ENCODE measurements at places on chromosomes 7 and 10.
A peak's percentile ranks its signal among the peaks of the same experiment; 100 is the strongest.

DNA sequence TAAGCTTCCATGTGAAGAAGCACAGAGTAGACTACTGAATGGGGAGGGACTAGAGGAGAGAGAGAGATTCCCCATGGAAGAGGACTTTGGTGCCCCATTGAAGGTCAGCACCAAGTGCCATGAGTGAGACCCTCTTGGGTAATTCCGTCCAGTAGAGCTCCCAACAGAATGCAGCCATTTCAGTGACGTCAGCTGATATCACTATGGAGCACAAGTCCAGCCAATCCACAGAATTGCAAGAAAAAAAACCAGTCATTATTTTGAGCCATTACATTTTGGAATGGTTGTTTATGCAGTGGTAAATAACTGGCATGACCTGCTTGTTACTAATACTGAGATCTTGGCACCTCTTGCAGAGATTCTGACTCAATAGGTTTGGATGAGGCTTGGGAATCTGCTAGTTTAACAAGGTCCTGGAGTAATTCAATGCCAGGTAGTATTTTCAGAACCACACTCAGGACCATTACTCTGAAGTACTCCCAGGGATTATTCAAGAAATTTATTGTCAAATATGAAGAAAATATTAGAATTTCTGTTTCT lies 52.6 kb upstream of the SP8 start:
- no peak for DNase-seq

DNA sequence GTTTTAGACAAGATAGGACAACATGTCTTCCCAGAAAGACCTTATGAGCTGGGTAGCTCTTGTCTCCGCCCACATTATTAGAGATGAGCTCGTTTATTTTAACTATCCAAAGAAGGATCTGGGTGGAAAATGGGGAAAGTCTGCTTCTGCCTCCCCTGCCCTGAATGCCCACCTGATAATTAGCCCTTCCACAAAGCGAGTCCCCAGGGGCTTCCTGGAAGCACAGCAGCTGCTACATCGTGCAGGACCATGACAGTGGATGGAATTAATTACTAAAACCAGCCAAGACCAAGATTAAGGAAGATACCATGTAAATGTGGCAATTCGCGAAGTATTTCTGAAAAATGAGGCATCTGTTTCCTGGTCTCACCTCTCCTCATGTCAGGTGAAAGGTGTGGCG lies 374.4 kb downstream of the PAXIP1 start:
- peak; percentile 23 for DNase-seq

DNA sequence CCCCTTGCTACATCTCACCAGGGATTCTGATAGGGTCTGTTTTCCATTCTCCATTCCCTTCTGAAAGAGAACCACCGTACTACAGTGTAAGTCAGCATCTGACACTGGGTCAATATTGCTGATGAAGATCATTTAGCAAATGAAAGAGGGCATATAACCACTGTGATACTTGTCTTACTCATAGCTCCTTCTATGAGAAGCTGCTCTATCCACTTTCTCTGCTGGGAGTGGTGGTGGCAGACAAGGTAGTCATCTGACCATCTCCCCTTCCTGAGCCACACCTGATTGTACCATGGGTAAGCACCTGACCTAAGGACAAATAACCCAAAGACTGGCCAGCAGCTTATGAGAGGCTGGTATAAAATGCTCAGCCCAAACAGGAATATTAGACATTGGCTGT lies 220.4 kb downstream of the DOCK4 start:
- DNase-seq = no peak

- no peak for DNase-seq
Measured at GRCh38 chr7:889391-889790, 13.0 kb downstream of the GET4 start.

GRCh38 chr10:30687698-30688213 lies 58.2 kb upstream of the LYZL2 start:
- DNase-seq = peak; percentile 60

DNA sequence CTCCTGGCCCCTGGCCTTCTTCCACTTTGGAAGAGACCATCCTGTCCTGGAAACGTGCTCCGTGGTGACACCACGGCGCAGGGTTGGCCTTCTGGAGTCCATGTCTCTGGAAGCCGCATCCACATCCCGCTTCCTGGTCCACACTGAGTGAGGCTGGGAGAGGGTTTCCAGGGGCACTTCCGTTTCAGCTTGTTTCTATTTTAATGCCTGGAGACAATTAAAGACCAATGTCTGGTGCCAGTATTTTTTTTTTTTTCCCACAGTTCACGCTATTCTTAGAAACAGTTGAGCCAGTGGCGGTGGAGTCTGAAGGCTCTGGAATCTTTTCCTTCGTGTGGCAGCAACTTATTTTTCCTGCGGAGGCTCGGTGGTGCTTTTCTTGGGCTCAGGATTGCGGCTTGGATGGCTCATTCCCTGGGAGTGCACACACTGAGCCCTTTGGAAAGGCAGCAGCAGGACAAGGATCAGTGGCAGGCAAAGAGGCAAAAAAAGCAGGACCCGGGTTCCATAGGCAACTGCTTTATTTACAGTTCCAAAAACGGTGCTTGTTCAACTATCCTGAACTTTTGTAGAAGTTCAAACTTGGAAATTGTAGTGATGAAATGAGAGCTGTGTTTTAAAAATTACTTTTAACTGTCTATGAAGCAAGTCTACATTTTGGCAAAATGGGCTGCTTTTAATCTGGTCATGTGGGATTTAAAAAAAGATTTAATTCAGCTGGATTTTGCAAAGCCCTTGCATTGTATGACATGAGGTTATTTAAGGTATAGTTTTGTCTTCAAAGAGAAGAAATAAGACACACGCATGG lies 202.8 kb downstream of the BAMBI start:
- no peak for DNase-seq

DNA sequence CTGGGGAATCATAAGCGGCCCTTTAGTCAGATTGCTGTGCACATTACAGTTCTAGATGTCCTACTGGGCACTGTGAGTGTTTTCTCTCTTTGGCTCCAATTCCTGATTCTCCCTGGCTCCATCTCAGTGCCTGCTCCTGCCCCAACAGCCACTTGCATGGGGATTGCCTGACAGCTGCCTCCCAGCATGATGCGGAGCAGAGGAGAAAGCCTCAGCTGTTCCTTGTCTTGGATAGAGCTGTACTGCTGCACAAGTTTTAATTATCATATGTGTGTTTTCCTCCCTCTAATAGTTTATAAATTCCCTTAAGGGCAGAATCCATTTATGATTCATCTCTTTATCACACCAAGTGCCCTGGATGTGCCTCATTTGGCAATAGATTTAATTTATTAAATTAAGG lies 285.8 kb upstream of the COBL start:
- DNase-seq = no peak

DNA sequence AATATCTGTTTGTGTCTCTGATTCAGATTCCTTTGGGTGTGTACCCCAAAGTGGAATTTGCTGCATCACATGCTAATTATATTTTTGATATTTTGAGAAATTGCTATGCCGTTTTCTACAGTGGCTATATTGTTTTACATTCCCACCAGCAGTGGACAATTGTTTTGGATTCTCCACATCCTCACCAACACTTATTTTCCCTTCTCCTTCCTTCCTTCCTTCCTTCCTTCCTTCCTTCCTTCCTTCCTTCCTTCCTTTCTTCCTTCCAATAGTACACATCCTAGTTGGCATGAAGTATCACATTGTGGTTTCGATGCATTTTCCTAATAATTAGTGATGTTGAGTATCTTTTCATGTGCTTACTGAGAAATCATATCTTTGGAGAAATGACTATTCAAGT lies 535.5 kb downstream of the SH2D4B start:
- no peak for DNase-seq

DNA sequence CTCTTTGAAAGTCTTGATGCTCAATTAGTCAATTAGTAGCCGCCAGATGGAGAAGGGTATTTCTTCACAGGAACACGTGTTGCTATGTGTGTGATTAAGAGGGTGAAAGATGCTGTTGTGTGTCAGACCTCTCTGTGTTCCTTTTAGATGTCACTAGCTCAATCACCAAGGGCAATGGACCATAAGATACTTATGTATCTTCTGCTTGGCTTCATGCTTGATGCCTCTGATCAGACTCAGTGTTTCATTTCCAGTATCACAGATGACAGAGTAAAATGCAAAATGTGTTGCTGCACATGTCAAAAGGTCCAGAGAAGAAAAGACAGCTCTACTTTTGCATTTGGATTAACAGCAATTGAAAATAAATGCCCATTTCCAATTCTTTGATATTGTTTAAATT lies 865.9 kb downstream of the CNTNAP2 start:
- no peak for DNase-seq

DNA sequence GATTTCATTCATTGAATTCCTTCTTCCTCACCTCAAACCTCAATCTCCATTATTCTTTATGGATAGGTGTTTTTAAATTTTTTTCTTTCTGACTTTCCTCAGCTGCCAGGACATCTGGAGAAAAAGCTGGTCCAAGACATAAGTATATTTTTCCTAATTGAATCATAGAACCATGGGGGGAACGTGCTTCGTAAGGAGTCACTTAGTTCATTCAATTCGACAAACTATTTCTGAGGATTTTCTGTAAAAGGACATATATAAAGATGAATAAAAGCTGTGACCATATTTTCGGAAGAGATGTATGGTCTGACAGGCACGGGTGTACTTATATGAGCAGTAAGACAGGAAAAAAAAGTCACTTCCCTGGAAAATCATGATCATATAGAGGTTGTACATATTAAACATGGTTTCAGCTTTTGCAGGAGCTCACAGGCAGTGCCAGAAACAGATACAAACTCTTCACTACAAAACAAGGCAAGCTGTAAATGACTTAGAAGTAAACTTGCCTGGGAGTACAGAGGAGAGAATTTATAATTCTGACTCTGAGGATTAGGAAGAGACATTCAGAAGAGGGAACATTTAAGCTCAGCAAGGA lies 88.2 kb upstream of the EGR2 start:
- no peak for DNase-seq

DNA sequence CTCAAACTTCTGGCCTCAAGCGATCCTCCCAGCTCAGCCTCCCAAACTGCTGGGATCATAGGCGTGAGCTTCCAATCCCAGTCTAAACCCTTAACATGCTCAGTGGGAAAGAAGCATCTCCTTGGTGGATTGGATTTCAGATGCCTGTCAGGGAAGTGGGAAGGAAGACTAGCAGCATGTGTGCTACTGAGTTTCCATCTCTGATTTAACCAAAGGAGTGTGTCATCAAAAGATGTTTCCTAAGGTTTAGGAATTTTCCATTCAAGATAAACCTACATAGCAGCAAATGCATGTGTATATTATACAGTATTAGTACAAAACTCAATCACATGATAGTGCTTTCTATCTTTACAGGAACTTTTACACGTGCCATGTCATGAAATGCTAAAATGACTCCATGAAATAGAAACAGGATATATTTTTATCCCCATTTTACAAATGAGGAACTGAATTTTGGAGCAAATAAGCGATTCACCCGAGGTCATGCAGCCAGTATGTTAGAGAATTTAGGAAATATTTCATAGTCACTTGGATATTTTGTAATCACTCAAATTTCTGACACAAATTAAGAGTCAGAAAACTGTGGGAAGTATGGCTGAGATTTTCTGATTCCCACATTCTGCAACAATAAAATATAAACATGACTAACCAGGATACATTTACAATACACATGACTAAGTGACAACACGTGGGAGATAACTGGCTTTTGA lies 11.4 kb upstream of the TMEM26 start:
- no peak for DNase-seq

DNA sequence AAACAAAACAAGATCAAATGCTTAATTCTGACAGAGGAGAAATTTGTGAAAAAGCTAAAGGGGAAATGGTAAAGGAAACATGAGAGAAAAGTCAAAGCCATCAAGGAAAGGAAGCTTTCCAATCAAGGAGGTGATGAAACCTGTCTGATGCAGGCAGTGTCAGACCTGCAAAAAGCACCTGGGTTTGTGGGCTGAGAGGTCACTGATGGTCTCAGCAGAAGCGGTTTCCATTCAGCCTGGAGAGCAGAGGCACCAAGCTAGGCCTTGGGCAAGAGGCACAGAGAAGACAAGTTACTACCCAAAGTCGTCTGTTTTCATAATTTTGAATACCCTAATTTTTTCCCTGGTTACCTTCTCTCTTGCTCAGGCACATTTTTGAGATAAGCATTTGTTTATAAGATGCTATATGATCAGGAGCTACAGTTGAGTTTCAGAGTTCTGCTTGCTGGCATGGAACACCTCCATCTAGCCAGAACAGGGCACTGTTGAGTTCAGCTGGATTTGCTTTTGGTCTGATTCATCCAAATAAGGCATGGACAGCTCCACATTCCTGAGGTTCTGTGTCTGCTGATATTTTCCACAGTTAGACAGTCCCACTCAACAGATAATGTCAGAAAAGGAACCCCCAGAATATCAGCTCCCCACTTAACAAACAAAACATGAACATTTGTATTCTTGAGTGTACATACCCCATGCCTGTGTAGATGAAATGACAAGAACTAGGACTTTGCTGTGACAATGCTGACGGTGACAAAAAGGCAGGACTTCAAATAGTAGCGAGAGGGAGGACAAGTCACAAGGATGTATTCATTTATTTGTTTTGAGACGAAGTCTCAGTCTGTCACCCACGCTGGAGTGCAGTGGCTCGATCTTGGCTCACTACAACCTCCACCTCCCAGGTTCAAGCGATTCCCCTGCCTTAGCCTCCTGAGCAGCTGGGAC lies 4.9 kb upstream of the PPIA start:
- DNase-seq = no peak

- DNase-seq = no peak
Measured at GRCh38 chr10:15122477-15123030, 25.4 kb downstream of the RPP38 start.

GRCh38 chr10:113099431-113100183 lies 149.6 kb downstream of the TCF7L2 start:
- peak; percentile 58 for DNase-seq

DNA sequence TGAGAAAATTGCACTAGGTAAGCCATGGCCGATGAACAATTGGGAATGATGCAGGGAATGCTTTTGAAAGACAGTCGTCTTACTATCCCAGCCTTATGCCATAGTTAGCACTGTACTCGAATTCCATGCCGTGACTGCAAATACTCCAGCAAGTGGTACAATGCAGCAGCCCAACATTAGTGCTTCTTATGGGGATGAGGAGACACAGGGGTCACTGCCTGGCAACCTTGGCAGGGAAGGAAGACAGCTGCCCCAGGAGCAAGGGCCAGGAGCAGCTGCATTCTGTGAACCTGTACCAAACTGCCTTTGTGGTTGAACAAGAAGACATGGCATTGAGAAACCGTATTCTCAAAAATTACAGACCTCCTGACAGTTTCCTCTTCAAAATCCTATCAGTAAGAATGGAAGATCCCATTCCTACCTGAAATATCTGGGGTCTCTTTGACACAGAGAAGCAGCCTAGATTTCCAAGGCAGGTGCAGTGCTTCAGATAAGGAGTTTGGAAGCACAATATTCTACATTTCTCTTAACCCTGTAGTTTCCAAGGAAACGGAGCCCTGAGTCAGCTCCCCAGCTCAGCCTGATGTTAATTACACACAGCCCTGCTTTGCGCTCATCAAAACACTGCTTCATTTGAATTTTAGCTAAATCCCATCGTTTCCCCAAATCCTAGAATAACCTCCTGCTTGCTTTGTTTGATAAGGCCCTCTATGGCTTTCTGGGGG lies 49.0 kb upstream of the FRMD4A start:
- no peak for DNase-seq

Measured in NCI-H1436 (cell line).